ENCODE measurements at places on chromosomes 7 and 10.
A peak's percentile ranks its signal among the peaks of the same experiment; 100 is the strongest.

DNA sequence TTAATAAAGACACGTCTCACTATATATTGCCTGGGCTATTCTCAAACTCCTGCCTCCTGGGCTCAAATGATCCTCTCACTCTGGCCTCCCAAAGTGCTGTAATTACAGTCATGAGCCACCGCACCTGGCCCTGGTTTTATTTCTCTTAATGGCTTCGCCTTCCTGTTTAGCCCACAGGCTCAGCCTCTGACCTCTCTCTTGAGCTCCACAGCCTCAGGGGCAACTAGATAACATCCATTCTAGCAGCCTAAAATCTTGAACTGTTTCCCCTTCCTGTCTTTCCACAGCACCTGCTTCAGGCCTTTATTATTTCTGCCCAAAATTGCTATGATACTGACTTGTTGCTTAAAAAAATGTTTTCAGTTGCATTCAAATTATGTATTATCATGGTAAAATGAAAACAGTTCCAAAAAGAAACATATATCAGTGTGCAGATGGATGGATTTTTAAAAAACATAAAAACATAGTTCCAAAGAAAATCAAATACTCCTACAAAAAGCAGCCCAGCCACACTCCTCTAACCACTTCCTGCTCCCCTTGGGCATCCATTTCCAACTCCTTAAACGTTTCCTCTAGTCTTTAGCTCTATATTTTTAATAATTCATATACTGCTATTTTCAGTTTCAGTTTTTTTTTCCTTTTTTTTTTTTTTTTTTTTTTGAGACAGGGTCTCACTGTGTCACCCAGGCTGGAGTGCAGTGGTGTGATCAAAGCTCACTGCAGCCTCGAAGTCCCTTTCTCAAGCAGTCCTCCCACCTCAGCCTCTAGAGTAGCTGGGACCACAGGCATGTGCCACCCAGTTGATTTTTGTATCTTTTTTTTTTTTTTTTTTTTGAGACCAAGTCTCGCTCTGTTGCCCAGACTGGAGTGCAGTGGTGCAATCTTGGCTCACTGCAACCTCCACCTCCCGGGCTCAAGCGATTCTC is 5.1 kb upstream of the BAZ1B start:
- DNase-seq = no peak

GRCh38 chr10:49169776-49170175 is 18.4 kb downstream of the TMEM273 start:
- no peak for DNase-seq

DNA sequence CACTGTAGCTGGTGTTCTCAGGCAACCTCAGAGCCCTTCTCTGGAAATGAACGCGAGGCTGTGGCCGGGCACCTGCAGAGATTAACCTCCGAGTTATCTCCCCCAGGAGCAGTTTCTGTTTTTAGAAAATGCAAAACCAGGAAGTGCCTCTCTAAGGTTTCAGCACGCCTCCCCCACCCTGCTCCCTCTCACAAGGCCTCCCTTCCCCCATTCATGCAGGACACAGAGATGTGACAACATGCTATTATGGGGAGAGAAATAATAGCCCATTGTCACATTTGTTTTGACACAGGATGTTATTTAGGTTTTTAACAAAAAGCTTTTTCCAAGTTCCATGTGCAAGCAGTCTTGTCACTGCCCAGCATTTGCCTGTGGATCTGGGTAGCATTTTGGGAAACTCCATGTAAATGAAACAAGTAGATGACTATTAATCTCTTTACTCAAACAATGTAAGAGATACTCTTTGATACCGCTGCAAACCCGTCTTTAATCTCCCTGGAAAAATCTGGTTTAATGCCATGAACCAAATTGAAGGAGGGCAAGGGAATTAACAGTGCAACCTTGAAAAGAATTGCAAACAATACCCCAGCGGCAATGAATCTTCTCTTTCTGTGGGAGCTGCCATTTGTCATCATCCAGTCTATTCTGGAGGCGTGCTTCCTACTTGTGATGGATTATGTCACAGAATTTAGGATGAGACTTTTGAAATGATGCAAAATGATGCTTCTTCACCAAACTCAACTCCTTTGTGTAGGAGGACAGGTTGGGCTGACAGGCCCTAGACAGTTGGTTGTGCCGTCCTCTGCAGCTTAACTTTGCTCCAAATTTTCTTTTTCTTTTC is 86.5 kb upstream of the NMT2 start:
- DNase-seq = no peak

DNA sequence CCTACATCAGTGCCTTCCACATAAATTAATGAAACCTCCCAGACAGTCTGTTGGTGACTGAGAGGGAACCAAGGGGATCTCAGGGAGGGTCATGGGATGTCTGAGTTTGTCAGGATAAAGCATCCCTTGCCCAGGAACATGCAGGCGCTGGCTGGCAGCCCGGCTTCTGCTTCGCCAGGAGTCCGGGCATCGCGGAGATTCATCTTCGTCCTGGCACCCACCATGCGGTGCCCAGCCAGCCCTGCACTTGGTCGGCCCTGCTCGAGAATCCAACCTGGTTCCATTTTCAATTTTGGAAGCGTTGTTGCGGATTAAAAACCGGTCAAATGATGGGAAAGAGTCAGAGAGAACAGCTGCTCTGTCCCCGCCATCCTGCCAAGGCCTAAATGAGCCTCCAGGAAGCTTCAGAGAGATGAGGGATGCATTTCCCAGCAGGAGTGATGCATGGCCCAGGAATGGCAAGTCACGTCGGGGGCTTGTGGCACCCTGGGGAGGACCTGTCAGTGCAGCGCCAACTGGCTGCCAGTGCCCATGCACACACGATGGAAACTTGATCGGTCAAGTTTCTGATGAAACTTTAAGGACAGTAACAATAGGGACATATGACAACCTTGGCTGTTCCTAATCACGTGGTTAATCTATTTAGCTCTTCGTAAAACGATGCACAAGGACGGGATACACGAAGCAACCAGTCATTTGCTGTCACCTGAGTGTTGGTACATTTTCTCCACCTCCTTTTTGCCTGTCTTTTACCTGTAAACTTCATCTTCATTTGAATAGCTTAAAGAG is 260.8 kb upstream of the MKI67 start:
- DNase-seq = no peak

GRCh38 chr10:66983475-66983818 is 57.6 kb downstream of the LRRTM3 start:
- DNase-seq = no peak

GRCh38 chr7:8462309-8462708 is 28.9 kb downstream of the NXPH1 start:
- no peak for DNase-seq

GRCh38 chr7:108623220-108623619 is 53.5 kb downstream of the DNAJB9 start:
- no peak for DNase-seq

DNA sequence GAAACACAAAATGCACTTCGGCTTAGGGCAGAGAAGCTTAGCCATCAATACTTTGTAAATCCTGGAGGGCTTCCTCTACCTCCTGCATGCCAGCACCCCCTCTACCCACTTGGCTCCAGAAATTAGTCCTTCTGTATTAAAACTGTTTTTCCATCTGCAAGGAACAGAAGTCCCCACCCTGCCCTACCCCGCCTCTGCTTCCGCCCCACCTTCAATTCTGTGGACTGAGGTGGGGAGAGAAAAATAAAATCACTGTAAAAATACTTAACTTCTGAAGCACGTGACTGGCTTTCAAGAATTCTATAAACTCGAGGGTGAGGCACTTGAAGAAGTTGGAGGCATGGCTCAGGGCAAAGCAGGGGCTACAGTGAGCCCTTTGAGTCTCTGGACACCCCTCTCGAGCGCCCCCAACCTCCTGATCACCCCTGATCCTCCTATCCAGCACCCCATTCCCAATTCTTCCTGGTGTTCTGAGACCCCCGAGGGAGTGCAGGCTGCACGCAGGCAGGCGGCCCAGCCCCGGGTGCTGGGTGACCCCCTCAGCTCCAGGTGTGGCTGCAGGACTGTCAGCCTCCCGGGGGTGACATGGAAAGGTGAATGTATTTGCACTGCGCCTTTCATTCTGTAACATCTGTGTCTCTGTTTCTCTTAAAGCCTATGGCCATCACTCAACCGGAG is 7.3 kb upstream of the KIAA1217 start:
- no peak for DNase-seq

DNA sequence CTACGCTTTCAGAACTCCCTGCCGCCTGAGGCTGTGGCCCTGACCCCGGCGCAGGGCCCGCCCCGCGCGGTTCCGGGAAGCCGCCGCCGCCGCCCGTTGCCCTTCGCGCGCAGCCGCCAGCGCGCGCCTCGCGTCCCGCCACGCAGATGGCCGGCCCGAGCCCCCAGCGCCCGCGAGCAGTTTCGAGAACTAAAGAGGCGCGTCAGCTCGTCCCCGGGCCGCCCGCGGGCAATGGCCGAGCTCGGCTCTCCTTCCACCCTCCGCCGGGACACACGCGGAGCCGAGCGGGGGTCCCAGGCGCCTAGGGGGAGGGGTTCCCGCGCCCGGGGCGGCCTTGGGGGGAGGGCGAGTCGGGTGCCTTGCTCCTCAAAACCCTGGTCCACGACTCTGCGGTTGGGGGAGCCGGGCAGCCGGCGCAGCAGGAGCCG is 1.8 kb downstream of the HNRNPF start:
- peak; percentile 54 for DNase-seq

DNA sequence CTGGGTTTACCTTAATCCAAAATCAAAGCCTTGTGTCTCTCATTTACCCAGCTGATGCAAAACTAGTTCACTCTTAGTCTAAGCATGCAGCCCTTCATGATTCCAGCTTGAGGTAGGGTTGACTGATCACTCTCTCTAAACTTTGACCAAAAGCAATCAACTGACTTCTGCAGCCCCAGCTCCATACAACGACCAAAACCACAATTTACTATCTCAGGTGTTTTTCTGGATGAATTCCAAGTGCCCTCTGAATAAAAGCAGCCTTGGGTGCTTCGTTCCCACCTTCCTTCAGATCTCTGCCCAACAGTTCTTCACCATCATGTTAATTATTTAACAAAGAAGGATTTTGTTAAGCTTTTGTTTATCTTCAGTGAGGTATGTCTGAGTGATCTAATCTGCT is 62.6 kb downstream of the CCDC6 start:
- no peak for DNase-seq

DNA sequence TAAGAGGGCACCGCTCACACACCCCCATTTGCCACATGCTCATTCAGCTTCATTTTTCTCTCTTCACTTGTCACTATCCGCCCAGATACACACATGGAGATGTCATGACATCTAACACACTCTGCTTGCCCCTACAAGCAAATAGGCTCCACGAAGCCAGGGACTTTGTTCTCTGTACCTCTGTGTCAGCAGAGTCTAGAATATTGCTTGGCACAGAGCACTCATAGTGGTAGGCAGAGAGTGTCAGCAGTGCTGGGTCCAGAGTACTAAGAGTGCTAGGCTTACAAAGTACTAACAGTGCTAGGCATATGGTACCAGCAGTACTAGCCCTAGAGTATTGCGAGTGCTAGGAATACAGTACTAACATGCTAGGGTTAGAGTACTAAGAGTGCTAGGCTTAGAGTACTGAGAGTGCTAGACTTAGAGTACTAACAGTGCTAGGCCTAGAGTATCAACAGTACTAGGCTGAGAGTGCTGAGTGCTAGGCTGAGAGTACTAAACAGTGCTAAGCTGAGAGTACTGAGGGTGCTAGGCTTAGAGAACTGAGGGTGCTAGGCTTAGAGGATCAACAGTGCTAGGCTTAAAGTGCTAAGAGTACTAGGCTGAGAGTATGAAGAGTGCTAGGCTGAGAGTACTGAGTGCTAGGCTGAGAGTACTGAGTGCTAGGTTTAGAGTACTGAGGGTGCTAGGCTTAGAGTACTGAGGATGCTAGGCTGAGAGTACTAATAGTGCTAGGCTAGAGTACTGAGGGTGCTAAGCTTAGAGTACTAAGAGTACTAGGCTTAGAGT is 166.1 kb downstream of the PRKAG2 start:
- no peak for DNase-seq

GRCh38 chr10:18312374-18313139 is 172.3 kb downstream of the CACNB2 start:
- no peak for DNase-seq

GRCh38 chr10:89037096-89037495 is 46.5 kb downstream of the FAS start:
- DNase-seq = no peak

- no peak for DNase-seq
Observed at GRCh38 chr10:125080984-125081383, 79.4 kb downstream of the CTBP2 start.

- DNase-seq = no peak
Observed at GRCh38 chr10:68550747-68551411, 9.3 kb upstream of the TET1 start.

DNA sequence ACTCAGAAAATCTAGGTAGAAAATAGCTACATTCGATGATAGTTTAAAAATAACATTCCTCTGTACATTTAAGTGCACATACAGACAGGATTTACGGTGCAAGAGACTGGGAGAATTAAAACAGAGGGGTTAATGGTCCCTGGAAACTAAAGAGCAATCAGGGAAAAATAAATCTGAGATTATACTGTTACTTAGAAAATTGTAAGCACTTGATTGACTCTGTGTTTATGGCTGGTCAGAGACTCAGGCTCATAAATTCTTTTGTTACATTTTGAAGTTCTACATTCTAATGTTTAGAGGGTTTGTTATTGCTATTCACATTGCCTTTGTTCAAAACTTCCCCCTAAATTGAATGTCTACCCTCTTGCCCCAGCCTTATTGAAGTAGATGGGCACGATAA is 54.4 kb downstream of the CDCA7L start:
- no peak for DNase-seq

- DNase-seq = no peak
Observed at GRCh38 chr10:13268841-13269240, 31.0 kb downstream of the PHYH start.

GRCh38 chr7:156949541-156950380 is at the start of gene NOM1:
NOM1 (plus strand) TSS chr7:156949712; CDS start chr7:156949738, 26 bp downstream.
- peak; percentile 88 for DNase-seq

DNA sequence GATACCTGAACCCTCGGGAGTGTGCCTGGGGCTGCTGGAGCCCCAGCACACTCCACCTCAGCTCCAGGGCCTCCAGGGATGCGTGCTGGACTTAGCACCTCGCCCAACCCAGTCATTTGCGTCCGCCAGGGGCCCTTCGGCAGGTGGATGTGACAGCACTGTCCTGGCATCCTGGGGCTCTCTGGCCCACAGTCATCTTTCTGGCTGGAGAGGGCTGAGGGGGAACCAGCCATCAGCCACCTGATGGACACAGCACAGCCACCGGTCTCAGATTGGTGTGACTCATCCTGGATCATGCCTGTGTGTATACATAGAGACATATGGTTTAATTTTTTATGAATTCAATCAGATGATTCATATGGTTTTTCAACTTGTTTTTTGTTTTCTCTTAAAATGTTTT is 11.1 kb downstream of the ZNF775 start:
- no peak for DNase-seq

DNA sequence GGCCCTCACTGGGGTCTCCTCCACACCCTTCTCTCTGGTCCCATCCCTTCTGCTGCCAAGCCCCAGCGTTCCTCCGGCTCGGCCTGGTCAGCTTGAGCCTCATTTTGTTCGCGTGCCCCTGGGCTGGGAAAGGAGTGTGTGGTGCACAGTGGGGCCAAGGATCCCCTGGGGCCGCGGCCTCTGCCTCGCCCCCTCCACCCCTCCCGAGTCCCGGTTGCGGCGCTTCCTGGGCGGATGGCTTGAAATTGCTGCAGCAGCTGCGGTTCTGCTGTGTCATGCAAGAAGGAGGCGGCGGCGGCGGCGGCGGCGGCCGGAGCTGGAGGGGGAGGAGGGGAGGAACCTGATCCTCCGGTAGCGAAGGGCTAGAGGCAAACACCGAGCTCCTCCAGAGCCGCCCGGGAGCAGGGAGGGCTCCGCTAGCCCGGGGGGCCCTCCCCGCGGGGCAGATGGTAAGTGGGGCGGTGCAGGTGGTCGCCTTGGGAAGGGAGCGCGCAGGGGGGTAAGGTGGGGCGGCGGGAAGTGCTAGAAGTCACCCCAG is 217.8 kb upstream of the MKLN1 start:
- DNase-seq = peak; percentile 69

All from stimulated activated CD4-positive, alpha-beta T cell treated with anti-CD3 and anti-CD28 coated beads, TNF-alpha, amount 100 ng/mL, for 24 hours (primary cell).